ENCODE measurements at places on chromosomes 16 and 17. TPM values are rescaled to one million over a fixed set of nuclear protein-coding genes. Genes with fewer than 3 reads are reported as not detected.

- no peak for DNase-seq
These were observed at the start of gene SMIM22 for GRCh38 chr16:4795181-4795827. SMIM22 (plus strand) TSS chr16:4795369; CDS start chr16:4795735, 366 bp downstream.

DNA sequence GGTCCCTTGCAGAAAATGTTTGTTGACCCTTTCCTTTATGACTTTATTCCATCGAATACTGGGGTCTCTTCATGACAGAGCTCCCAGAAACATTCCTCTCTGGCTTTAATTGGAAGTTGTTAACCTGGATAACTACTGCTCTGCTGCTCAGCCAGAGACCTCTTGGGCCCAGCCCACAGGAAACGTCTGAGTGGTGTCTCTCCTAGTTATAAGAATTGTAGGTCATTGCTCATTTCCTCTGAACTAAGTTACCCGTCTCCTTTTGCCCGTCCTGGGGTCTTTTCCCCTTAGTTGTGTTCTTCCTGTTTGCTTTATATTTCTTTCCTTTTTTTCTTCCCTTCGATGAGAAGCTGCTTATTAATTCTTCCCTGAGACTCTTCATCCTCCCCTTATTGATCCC lies 9.0 kb downstream of the MAP2K6 start:
- peak; percentile 91 for DNase-seq

DNA sequence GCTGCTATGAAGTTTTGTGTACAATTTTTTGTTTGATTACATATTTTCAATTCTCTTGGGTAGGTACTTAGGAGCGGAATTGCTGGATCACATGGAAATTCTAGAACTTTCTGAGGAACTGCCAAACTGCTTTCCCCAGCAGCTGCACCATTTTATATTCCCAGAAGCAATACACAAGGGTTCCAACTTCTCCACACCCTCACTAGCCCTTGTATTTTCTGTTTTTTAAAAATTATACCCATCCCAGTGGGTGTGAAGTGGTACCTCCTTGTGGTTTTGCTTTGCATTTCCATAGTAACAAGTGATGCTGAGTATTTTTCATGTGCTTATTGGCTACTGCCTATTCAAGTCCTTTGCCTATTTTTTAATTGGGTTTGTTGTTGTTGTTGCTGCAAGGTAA lies 20.9 kb downstream of the NACA2 start:
- peak; percentile 17 for DNase-seq

DNA sequence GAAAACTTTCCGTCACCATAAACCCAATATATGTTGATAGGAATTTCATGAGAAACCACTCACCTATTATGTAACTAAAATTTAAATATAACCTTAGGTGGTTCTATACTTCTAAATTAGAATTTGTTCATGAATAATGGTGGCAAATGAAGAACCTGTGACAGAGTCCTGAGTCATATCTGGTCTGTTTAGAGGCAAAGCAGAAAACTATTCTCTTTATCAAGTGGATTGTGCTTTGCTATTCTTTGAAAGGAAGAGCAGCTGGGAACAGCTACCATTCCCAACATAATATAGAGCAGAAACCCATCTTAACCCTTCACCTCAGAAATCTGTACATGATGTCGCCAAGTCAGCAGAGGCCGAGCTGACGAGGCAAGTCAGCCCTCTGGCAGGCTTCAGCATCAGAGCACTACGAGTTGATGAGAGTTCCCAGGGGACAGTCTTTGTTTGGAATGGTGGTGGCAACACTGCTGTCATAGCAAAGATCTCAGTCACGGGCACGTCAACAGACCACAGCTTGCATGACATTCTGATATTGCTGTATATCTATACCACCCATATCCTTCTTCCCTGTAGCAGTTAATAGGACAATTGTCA lies 631.9 kb upstream of the CA10 start:
- DNase-seq = peak; percentile 58

GRCh38 chr17:53626286-53626685 lies 196.4 kb upstream of the KIF2B start:
- no peak for DNase-seq

DNA sequence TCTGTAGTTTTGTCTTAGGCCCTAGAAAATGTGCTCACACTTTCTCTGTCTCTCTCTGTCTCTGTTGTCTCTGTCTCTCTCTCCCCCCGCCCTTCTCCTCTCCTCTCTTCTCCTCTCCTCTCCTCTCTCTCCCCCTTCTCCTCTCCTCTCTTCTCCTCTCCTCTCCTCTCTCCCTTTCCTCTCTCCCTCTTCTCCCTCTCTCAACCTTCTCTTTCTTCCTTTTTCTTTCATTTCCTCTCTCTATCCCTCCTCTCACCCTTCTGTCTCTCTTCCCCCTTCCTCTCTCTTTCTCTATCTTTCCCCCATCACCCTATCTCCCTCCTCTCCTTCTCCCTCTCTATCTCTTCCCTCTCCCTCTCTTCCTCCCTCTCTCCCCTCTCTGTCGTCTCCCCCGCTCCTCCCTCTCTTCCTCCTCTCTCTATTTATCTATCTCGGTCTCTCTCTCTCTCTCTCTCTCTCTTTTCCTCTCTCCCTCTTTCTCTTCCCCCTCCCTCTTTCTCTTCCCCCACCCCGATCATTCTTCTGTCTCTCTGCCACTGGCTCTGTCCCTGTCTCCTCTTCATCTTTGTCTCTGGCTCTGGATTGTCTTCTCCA lies 107.2 kb upstream of the C16orf82 start:
- no peak for DNase-seq

GRCh38 chr17:70181866-70182265 lies 12.5 kb downstream of the KCNJ2 start:
- peak; percentile 13 for DNase-seq

DNA sequence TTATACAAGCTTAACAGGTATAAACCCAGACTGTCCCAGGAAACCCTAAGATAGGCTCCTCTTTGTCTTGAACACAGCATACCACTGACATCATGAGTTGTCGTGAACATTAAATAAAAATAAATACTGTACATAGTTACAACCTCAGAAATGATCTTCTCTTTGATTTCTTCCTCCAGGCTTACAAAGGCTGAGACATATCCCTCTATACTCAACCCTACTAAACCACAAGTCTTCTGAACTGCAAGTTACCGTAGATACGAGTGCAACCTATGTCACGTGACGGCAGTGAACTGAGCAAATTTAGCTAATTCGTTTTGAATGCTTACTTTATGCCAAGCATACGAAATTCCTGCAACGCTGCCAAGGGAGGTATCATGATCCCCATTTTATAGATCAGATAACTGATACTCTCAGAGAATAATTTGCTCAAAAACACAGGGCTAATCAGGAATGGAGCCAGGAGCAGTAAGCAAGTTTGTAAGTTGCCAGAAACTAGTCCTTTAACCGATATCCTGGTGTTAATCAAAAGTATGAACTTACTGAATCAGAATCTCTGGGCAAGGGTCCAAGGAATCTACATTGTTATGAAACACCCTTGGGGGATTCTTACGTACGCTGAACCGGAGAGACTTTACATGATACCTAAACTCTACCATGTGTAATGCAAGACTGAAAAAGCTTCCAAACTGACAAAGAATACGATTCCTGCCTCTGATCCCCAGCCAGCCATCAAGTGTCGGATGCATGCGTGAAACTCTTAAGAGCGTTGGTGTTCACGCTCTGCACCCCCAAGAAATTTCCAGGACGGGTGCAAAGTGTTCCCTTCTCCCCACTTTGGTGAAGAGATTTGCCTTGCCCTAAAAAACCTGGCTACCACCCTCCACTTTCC lies 106.2 kb downstream of the XYLT1 start:
- no peak for DNase-seq

- no peak for DNase-seq
These were observed 93.3 kb downstream of the ASIC2 start for GRCh38 chr17:33199571-33200510.

GRCh38 chr17:4023220-4023619 lies 59.0 kb upstream of the ATP2A3 start:
- no peak for DNase-seq

GRCh38 chr17:74332017-74332650 lies 6.1 kb downstream of the KIF19 start:
- DNase-seq = no peak

GRCh38 chr17:32516450-32516849 lies 29.7 kb downstream of the CDK5R1 start:
- no peak for DNase-seq

DNA sequence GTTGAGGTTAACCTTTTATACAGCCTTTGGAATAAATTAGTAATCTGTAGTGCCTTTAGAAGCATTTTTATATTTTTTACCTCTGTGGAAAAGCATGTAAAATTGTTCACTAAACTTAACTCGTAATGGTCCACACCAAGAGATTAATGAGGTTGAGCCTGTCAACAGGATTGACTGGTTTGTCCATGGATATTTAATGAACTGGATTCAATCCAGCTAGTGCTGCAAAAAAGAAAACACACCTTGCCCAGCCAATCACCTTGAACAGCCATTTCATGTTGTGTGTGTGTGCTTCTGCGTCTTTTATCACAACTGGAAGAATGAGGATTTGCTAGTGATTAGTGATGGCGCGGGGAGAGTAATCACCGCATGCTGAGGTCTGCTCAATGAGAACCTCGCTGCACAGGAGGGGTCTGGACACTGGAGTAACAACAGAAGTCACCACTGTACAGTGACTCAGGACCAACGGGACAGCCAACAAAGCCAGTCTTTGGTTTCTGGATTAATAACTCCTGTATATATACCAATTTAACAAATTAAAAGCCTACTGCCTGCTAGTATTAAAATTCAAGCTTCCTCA lies 33.7 kb downstream of the LITAFD start:
- DNase-seq = no peak

DNA sequence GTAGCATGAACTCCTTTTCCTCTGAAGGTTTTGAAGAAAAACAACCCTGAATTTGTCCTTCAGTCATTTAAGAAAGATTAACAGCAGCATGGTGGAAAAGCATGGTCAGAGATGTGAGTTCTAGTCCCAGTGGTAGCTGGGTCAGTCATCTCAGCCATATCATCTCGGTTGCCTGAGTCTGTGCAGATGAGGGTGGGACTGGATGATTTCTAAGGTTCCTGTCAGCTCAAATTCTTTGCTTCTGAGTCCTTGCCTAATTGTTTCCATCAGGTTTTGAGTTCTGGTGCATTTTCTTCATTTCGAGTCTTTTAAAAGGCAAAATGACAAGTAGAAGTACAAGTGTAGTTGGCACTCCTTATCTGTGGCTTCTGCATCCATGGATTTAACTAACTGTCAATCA lies 63.9 kb downstream of the TNRC6C start:
- no peak for DNase-seq

DNA sequence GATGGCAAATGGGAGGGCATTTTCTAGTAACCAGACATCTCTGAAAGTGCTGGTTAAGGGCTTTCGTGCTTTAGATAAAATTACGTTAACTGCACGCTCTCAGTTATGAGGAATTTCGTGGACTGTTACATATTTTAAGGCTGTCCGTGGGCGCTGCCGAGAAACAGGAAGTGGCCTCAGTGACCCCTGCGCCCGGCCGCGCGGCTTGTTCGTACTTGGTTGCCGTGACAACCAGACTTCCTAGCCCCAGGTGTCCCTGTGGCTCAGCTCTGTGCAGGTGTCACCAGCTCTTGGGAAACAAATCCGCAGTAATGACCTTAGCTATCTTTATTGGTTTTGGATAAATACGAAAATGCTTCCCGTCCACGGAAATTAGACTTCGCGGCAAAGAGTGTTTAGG lies 52.7 kb downstream of the LMF1 start:
- DNase-seq = no peak

GRCh38 chr17:74935585-74936469 lies at the start of gene OTOP3:
OTOP3 (plus strand) TSS chr17:74935898; CDS start chr17:74935922, 24 bp downstream.
- no peak for DNase-seq

DNA sequence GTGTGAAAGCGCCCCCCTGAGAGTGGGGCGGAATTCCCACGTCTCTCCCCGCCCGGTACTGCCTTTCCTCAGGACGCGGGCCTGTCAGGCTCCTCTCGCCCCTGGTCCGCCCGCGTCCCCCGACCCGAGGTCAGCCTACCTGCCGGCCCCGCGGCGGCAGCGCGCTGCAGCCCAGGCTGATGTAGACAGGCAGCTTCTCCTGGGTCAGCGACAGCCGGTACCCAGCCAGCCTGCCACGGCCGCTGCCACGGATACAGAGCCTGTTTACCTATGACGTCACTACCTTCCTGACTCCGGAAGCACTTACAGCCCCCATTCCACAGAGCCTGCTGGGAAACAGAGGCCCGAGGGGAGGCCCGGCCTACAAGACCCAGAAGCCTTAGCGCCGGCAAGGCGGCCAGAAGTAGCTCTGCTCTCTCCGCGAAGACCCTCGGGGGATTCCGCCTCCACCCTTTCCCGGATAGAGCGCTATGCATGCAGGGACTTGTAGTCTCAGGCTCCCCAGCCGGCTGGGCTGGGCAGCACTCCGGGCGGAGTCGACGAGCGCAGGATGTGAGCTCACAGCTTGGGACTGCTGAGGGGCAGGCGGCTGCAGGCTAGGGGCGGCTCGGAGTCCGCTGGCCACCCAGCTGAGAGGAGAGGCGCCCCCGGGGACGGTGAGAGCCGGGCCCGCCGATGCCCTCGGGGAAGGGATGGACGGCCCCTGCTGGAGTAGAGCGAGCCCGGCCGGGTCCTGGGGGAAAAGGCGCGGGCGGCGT lies at the start of the genes IFT20 and TNFAIP1:
IFT20 (minus strand) TSS at position 272 of the 758 bp plus-strand sequence. CDS start 3,487 bp downstream, outside the sequence.
TNFAIP1 (plus strand) TSS at position 561 of the 758 bp plus-strand sequence. CDS start 3,761 bp downstream, outside the sequence.
- peak; percentile 100 for DNase-seq

DNA sequence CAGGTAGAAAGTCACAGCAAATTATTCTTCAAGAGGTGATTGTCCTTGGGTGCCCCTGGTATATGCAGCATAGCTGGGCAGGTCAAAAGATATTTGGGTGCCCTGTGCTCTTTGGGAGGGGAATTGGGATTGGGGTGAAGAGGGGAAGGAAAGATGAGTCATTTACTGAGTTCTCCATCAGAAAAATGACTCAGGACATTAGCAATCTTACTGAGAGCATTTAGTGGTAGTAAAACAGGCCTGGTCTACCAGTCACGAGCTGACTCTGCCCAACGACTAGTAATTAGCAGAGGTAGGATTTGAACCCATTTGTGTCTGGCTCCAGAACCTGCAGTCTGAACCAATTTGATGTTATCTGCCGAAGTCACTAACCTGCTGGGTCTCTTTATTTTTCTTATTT lies 6.0 kb upstream of the GRIN2A start:
- DNase-seq = no peak

DNA sequence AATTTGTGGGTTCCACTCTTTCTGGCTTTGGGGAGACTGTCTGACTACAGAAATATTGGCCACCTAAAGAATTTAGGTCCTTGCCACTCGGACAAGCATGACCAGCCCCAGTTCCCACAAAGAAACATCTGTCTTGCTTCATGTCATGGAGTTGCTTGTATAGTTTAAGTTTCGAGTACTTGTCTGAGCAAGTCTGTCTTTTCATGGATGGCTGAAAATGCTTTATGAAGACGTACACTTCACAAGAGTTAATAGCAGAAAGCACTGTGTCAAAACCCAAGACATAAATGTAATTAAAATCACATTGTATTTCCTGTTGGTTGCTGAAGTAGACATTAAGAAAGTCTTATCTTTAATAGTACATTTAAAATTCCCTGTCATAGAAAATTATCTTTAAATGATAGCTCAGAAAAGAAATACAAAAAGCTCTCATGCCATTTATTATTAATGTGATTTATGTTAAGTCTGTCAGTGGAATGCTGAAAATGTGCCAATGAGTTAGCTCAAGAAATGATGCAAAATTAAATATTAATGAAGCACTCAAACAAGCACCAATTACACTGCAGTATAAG lies 29.8 kb upstream of the XYLT2 start:
- no peak for DNase-seq

The CES5A gene
- not detected for polyA plus RNA-seq

The LRRC37A gene
- 1.8 TPM for polyA plus RNA-seq

The LYZL6 gene
- polyA plus RNA-seq = not detected

The SLC9A5 gene
- polyA plus RNA-seq = 2.7 TPM

The DPEP3 gene
- 0.03 TPM for polyA plus RNA-seq

The IRX6 gene
- polyA plus RNA-seq = not detected

The CBX2 gene
- 10.5 TPM for polyA plus RNA-seq

The RANGRF gene
- polyA plus RNA-seq = 52.9 TPM

The KRT15 gene
- polyA plus RNA-seq = 0.83 TPM

The ZP2 gene
- polyA plus RNA-seq = not detected

The ABCC12 gene
- polyA plus RNA-seq = not detected

The SLC5A11 gene
- 0.21 TPM for polyA plus RNA-seq

The RASL10B gene
- 0.29 TPM for polyA plus RNA-seq

Data from endothelial cell of umbilical vein (primary cell).